ENCODE measurements at places on chromosomes 5 and 9.

GRCh38 chr9:83433846-83434245 is 104.4 kb downstream of the FRMD3 start:
- no peak for DNase-seq

- DNase-seq = no peak
Observed at GRCh38 chr9:135222881-135223760, 135.7 kb downstream of the OLFM1 start.

DNA sequence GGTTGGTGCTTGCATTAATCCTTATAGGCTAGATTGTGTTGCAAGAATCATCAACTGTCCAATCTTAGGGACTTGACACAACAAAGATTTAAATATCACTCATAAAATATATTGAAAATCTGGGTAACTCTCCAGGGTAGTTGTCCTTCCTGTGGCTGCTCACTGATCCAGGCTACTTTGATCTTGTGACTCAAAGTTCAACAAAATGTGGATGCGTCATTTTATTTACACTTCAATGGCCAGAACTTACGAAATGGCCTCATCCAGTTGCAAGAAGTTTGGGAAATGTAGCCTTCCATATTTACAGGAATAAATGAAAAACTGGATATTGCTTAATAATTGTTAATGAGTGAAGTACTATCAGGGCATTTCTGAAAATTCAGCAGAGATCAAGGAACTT is 235.5 kb upstream of the ACTBL2 start:
- DNase-seq = no peak

DNA sequence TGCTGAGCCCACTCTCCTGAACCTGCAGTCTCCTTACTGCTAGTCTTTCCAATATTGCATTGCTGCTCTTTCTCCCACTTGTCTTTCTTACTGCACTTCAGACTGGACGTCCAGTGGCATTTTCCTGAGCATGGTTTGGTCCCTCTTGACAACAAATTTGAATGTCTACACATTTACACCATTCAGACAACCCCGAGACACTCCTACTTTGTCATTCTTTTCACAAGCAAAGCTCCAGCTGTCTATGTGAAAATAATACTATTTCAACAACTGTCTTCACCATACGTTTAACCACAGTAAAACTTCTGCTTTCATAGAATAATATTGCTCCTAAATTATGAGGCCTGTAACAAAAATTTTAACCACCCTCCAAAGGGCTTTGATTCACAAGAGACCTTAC is 10.4 kb upstream of the APTX start:
- no peak for DNase-seq

DNA sequence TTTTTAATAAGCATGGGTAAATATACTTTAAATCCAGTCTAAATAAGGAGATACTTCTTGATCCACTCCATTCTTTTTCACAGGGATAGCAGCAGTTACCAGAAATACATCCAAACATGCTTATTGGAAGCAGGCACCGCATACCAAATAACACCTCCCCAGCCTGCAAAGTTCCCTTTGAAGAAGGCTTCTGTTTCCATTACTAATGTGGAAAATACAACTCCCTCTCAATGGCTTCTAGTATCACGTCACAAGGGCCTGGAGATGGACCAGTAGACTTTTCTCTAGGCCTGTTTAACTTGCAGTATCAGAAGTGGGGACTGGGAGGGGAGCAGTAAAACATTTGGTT is 20.8 kb downstream of the TMEM245 start:
- DNase-seq = no peak
